Left ventricle myocardium inferior (tissue), 1 donor: ENCODE measurements at places on chromosomes 6 and 20.

- DNase-seq, result no peak
These were observed 381 bp upstream of the BICRAL start for GRCh38 chr6:42781546-42781795.

- DNase-seq, result no peak
These were observed 99.8 kb downstream of the OPRM1 start for GRCh38 chr6:154138793-154139192.

- DNase-seq, result no peak
These were observed 303.4 kb downstream of the PLCB1 start for GRCh38 chr20:8435285-8436035.

GRCh38 chr6:7389162-7389450 is 436 bp downstream of the CAGE1 start:
- DNase-seq, result no peak

DNA sequence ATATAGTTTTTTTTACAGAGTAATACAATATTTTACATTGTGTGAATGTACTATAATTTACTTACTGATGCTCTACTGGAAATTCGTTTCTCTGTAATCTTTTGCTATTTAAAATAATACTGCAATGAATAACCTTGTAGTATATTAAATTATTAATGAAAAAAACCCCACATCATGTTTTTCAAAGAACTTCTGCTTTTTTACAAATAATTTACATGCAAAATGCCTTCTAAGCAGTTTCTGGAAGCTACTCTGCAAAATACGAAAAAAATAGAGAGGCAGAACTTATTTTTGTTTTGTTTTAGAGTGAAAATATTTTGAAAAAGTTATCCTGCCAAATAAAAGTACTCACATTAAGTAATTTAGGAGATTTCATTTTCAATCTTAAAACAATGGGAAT is 165.8 kb upstream of the SIM1 start:
- DNase-seq, result no peak

- no peak for DNase-seq
These were observed 5.5 kb upstream of the MUC22 start for GRCh38 chr6:31004794-31005193.

GRCh38 chr6:13702809-13703302 is 8.8 kb downstream of the RANBP9 start:
- DNase-seq, result no peak
